ENCODE measurements at places on chromosomes 16 and 17. TPM values are rescaled to one million over a fixed set of nuclear protein-coding genes. Genes with fewer than 3 reads are reported as not detected.

- DNase-seq: no peak
Measured at GRCh38 chr17:9146064-9146463, 124.8 kb downstream of the NTN1 start.

DNA sequence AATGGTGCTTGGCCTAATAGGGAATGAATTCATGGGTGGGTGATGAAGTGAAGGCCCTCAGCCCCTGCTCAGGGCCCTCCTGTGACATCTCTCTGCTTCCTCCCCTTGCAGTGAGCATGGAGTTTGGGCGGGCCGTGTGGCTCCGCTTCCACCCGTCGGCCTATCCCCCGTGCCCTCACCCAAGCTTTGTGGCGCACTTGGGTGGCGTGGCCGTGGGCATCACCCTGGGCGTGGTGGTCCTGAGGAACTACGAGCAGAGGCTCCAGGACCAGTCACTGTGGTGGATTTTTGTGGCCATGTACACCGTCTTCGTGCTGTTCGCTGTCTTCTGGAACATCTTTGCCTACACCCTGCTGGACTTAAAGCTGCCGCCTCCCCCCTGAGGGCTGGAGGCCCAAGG is 21.1 kb downstream of the C17orf75 start:
- DNase-seq: no peak

GRCh38 chr16:54356391-54356790 is 69.8 kb upstream of the IRX3 start:
- DNase-seq: no peak

- no peak for DNase-seq
Measured at GRCh38 chr16:74811911-74812310, 37.3 kb upstream of the FA2H start.

DNA sequence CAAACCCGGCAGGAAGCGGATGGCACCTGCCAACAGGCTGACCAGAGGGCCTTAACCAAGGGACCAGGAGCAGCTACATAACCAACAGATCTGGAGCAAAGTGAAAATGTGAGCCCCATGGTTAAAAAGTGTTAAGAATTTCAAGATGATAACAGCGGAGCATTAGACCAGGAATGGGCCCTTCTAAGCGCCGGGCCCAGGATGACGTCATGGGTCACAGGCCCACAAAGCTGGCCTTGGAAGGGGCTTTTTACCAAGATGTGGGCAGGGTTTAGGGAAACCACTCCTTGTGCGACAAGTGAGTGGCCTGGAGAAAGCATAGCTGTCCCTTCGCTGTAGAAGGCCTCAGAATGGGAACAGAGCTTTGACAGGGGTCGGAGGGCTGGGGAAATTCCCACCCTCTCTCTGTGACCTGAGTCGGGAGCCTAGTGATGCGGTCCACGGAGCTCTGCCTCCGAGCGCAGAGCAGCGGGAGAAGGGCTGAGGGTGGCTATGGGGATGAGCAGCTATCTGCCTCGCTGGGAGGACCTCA is 84.4 kb upstream of the RPL38 start:
- no peak for DNase-seq

- DNase-seq: no peak
Measured at GRCh38 chr17:45103269-45103795, 29.0 kb downstream of the PLCD3 start.

- no peak for DNase-seq
Measured at GRCh38 chr16:56549744-56550385, 15.0 kb upstream of the MT4 start.

DNA sequence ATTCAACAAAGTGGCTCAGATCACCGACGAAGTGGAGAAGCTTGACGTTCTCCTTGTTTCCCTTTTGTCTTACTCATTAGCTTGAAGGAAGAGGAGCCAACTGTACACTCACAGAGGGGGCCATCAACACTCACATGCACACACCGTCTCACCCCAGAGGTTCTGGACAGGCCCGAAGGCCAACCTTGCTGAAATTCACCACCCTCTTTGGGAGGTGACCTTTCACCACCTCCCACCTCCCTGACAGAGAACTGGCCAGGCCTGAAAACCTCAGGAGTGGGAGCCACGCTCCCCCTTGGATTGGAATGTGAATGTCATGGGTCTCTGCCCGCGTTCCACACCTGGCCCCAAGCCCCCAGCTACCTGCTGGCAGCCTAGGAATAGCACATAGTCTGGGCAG is 2.0 kb downstream of the DCXR start:
- DNase-seq: no peak

DNA sequence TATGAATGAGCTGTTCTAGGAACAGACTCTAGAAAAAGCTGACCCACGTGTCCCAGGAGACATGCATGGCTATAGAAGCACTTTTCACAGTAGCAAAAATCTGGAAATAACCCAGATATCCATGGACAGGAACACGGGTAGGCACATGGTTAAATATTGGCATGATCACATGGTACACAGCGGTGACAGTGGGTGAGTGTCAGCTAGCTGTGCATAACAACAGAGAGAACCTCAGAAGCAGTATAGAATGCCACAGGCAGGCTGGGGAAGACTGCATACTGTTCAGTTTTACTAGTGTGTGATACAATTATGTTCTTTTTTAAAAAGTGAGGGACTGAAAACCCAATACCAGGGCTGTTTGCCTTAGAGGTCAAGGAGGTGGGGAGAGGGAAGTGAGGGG is 31.4 kb downstream of the EPN2 start:
- DNase-seq: no peak

DNA sequence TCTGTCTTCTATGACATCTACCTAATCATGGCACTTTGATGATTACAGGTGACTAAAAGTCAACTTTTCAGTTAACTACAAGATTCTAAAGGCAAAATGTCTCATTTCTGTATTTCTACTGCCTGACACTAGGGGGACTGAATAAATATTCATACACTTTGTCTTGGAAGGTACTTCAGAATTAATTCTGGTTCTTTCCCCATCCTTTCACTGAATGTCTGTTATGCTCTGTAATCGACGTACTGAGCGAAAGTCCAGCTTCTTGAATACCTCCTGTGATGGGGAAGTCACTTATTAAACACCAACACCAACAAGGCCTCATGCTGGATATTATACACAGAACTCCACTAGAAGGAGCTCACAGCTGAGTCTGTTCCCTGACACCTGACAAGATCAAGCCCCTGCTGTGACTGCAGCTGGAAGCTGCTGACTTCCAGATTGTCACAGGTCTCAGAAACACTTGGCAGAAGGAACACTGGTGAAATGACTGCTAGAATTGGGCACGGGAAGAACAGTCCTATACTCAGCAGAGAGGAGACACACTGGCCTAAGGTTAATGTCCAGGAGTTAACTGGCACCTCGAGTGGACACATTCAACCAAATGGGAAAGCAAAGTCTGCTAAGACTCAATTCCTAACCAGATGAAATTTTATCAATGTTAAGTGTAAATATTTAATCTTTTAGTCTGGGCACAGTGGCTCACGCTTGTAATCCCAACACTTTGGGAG is 31.9 kb downstream of the CMC2 start:
- DNase-seq: no peak

- DNase-seq: no peak
Measured at GRCh38 chr17:73788111-73788510, 143.9 kb upstream of the SDK2 start.

DNA sequence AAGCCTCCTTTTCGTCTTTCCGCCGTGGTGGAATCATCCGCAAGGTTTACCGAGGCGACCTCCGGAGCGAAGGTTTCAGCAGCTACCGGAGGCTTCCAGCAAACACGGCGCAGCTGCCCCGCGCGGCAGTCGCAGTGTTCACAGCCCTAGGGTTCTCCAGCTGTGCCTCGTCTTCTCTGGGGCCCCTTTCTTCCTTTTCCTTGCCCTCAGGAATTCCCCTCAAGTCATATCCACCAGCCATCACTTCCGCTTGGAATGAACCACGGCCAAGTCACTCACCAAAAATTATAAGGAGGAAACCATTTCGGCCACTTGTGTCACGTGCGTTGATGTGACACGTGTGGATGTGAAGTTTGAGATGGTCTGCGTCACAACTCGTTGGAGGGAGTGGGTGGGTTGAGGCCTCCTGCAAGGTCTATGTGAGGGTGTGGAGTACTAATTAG is 636 bp upstream of the ERN1 start:
- no peak for DNase-seq

DNA sequence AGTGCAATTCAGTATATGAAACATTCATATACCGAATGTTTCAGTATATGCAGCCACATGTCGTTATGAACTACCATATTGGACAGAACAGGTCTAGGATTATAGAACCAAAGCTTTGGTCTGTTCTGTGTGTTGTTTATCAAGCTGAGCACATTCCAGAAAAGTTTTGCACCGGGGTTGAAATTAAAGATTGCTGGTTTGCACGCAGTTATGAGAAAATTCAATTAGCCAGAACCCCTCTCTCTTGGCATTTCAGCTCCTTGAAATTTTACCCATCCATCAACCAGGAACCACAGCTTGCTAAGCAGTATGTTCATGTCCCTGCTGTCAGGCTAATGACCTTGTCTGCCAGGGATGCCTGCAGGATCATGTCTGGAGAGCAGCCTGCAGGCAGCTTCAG is 9.5 kb downstream of the KRT32 start:
- DNase-seq: no peak

- no peak for DNase-seq
Measured at GRCh38 chr16:81526935-81527334, 82.3 kb downstream of the CMIP start.

- peak; percentile 14 for DNase-seq
Measured at GRCh38 chr17:78781104-78781892, 775 bp downstream of the CYTH1 start.

DNA sequence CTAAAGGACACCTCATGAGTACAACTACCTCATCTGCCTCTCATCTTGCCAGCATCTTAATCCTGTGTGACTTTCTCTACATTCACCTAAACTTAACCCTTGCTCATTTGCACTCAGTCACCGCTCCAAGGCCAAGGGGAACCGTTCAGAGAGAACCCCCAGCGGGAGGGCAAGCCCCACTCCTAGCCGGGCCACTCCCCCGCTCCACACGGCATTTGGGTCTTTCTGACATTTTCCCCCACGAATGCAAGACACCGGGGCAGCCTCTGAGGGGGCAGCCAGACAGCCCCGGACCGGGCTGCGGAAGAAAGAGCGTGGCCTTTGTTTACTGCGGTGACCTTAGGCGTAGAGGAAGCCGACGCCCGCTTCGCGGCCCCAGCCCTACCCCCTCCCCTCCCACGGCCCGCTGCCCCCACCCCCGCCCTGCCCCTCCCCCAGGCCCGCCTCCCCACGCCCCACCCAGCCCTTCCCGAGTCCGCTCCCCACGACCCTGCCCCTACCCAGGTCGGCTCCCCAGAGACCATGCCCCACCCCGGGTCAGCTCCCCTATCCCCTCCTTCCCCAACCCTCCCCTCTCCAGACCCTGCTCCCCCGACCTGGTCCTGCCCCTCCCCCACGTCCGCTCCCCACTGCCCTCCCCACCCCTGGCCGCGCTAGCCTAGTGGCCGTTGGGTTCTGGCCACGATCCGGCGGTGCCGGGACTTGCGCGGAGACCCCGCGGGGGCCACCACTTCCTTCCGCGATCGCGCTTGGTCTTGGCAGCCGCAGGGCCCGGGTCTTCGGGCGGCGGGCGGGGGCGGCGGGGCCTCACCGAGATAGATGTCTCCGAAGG is 789 bp downstream of the CSNK1D start:
- DNase-seq: no peak

DNA sequence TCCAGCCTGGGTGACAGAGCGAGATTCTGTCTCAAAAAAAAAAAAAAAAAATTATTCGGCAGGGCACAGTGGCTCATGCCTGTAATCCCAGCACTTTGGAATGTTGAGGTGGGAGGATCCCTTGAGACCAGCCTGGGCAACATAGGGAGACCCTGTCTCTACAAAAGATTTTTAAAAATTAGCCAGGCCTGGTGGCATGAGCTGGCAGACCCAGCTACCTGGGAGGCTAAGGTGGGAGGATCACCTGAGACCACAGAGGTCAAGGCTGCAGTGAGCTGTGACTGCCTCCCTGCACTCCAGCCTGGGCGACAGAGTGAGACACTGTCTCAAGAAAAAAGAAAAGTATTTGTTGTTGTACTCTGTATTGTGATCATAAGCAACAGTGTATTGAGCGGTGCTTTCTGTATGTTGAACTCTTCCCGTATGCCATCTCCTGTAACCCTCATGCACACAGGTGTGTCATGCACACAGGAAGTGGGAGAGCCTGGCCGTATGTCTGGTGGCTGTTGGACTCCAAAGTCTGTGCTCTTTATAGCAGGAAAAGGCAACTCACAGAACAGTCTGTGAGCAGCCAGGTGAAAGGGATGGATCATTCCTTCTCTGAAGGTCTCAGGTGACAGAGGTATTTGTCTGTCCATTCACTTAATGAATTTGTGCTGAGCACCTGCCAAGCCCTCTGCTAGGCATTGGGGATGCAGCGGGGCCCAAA is 17.1 kb downstream of the CDH1 start:
- no peak for DNase-seq

- no peak for DNase-seq
Measured at GRCh38 chr16:2328428-2328827, 12.1 kb downstream of the ABCA3 start.

- DNase-seq: peak; percentile 27
Measured at GRCh38 chr16:50671644-50672260, 9.4 kb downstream of the SNX20 start.

Gene MYH1
- not detected for total RNA-seq

Gene EVPLL
- total RNA-seq: 0.52 TPM

Gene KRT33A
- not detected for total RNA-seq

Gene MPHOSPH6
- 16.8 TPM for total RNA-seq

Gene YBX2
- 16.3 TPM for total RNA-seq

Gene CMTM2
- not detected for total RNA-seq

Measured in HT-29 (cell line).